Stimulated activated CD4-positive, alpha-beta T cell treated with anti-CD3 and anti-CD28 coated beads, Interleukin-1b, Interleukin-23, amount 100 ng/mL, for 1 hour (primary cell): ENCODE measurements at places on chromosomes 11 and 22.

- DNase-seq, result no peak
These were observed 139.0 kb downstream of the ETS1 start for GRCh38 chr11:128448200-128448886.

- no peak for DNase-seq
These were observed 48.6 kb upstream of the RBFOX2 start for GRCh38 chr22:36077271-36077670.

DNA sequence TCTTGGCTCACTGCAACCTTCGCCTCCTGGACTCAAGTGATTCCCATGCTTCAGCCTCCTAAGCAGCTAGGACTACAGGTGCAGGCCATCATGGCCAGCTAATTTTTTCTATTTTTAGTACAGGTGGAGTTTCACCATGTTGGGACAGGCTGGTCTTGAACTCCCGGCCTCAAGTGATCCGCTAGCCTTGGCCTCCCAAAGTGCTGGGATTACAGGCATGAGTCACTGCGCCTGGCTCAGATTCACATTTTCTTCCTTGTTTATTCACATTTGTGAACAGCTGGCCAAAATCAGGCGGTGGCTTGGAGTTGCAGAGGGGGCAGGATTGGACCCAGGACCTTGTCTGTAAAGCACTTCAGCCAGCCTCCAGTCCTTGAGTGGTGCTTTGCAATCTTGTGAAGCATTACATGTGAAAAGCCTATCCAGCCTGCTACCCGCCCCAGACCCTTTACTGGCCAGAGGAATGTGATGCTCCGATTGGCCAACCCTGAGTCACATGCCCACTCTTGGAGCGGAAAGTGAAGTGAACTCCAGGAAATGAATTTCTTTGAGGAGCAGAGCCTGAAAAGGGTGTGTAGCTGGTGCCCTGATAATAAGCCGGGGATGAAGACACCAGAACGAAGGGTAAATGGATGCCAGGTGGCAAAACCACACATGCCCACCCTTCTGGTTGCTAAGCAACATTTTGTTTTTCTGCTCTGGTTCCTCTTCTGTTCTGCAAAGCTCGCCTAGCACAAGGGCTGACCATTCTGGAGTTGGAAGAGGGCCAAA lies 62.6 kb upstream of the PTPRJ start:
- no peak for DNase-seq

DNA sequence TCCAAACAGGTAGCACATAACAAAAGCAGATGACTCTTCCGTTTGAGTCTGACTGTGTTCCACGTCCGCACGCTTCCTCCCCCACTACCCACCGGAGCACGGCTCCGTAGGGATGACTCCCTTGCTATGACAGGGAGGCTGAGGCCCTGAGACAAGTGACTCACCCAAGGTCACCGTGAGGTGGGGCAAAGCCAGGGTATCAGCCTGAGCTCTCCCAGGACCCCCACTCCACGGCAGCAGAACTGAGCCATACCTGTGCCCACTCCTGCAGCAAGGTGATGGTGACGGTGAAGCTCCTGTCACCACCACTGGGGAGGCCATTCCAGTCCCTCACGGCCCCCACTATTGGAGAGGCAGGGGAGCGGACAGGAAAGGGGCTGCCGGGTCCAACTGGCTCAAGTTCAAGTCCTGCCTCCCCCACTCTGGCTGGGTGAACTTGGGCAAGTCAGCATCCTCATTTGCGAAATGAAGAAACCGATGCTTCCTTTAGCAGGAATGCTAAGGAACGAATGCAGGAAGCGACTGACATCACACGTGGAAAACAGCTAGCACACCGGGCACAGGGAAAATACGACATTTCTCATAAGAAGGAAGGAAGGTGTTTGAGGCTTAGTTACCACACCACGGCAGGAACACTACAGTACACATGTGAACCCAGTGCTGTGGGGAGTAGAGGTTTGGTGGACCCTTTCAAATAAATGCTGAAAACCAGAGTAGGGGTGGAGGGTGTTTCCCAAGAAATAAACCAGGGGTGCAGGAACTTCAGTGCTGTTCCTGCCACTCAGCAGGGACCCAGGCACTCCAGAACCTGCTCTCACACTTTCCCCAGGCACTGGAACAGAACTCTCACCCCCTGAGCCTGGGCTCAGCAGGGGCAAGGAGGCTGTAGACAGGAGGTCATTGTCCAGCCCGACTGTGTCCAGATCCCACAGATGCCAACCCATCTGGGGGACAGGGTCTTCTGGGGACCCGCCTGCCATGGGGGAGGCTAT lies 32.4 kb upstream of the CBX7 start:
- no peak for DNase-seq

DNA sequence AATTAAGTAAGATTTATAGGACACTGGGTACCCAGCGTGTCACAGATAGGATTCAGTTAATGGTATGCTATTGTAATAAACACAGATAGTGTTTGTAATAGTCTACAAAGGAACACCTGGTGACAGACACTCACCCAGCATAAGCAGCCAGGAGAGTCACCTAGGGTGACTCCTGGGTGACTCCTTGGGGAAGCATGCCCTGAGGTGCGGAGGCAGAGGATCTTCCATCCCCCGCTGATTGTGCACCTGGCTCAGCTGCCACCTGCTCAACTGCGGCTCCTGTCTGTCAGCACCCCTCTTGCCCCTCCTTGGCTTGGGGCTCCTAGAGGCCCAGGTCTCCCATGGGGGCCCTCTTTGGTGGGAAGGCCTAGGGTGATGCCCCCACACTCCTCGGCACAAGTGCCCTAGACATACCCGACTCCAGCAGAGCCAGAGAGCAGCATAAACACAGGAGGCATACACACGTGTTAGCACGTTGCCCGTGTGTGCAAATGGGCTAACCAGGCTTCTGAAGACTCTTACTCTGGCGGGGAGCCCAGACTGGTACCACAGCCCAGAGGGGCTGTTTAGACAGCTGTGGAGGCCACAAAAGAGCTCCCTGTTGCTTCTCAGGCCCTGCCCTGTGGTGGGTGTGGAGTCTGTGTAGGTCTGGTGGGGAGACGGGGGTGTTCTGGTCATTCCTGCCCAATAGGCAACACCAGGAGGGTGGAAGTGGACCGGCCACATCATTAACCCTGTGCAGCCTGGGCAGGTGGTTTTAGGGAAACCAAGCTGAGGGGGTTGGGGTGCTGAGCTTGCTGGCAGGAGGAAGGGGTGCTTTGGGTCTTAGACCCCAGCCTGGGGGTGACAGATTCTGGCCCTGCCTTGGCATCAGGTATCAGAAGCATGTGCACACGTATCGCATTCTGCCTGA lies 3.0 kb downstream of the INPPL1 start:
- DNase-seq, result no peak

GRCh38 chr11:9615031-9615451 lies 41.6 kb downstream of the WEE1 start:
- no peak for DNase-seq

- DNase-seq, result no peak
These were observed 295.6 kb downstream of the NELL1 start for GRCh38 chr11:20964985-20965384.

DNA sequence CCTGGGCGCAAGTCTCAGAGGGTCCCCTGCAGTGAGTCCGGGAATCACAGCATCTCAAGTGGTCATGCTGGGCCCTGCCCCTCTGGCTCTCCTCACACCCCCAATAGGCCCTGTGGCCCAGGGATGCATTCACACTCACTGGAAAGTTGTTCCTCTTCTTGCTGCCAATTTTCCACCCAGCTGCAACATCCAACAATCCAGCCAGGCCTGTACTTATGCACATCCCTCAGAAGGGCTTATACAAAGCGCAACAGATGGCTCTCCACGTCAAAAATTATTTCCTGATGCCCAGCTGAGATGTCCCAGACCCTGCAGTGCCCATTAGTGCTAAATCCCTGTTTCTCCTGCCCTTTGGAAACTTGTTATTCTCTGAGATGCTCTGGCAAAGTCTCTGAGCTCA lies 407.8 kb upstream of the NARS2 start:
- DNase-seq, result no peak

GRCh38 chr11:115707180-115707905 lies 203.1 kb upstream of the CADM1 start:
- DNase-seq, result no peak

DNA sequence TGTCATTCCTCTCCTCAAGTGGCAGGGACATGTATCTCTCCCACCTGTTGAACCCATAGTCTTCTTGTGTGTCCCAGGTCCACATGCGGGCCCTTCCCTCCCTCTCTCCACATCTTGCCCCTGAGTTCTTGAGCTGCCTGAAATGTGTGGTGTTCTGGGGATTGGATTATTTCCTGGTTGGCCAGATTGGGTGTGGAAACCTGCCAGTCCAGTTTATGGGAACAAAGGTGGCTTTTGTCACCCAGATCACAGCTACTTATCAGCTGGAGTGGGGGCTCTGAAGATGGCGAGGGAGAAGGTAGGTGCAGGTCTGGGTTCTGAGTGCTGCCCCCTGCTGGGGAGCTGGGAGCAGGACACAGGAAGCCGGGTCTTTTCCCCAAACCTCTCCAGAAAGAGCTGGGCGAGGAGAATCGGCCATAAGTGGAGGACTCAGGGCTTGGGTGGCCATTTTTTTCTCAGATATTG lies 14.2 kb downstream of the DTX4 start:
- no peak for DNase-seq

- no peak for DNase-seq
These were observed 87.7 kb upstream of the OPCML start for GRCh38 chr11:133619973-133620372.

DNA sequence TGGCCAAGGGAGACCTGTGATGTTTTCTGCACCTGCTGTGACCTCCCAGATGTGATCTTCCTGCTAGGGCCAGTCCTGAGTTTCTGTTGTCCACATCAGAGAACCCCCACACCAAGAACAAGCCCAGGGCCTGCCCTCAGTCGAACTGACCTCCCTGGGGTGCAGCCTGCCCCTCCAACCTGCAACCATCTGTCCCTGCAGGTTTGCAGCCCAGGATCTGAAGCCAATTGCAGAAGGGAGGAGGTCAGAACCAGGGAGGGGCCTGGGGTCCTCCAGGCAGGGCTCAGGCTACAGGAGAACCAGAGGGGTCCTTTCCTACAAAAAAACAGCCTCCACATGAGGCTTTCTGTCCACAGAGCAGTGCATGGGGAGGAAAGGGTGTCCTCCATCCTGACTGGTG lies 807 bp downstream of the TRIM3 start:
- no peak for DNase-seq
